ENCODE measurements at places on chromosomes 2 and 18.

GRCh38 chr2:102253140-102253752 lies 58.1 kb upstream of the IL1RL1 start:
- no peak for DNase-seq

DNA sequence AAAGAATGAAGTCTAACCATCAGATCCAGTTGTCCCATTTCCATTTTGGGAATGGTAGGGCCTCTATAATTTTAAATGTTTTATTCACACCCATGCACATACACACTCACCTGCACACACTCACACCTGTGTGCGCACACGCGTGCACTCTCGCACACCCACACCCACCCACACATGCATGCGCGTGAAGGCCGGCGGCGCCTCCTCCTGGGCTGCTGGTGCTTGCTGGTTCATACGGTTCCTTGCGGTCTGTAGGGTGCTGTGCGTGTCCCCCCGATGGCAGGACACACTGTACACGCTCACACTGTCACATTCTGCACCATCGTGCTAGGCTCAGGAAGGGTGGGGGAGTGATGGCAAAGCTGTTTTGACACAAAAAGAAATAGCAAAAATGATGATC lies 63.2 kb downstream of the TSHZ1 start:
- DNase-seq, result no peak

GRCh38 chr2:207939342-207940108 lies 85.8 kb downstream of the PLEKHM3 start:
- no peak for DNase-seq

DNA sequence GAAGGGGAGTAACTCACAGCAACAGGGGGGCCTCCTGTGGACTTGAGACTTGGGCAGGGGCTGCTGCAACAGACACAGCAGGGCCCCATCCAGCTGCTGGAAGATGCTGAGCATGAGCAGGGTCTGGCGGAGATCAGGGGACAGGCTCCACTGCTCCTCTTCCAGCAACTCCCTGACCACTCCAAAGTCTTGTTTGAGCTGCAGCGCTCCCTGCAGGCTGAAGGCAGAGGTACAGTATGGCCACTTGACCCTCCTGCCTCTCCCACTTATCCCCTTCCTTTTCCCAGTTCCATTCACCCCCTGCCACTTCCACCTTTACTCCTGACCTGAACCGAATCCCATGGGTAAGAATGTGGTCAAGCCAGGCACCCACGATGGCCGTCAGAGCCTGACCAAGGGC lies 2.4 kb upstream of the MRPL53 start:
- no peak for DNase-seq

GRCh38 chr2:171702781-171703556 lies 15.7 kb downstream of the DYNC1I2 start:
- no peak for DNase-seq

DNA sequence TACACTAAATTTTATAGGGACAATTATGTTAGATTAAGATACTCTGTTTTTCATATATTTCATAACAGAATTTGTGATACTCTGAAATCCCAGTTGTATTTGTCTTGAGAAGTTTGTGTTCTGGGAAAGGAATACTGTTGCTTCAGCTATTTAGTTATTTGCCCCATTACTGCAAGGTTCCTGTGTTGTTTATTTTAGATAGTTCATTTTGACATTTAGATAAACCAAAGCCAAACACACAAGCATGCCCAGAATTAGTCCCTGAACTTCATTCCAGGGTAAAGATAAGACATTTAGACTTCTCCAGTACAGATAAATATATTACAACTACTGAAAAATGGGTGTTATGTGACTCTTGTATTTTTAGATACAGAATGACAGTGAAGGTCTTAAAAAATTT lies 74.7 kb downstream of the BMPR2 start:
- no peak for DNase-seq

DNA sequence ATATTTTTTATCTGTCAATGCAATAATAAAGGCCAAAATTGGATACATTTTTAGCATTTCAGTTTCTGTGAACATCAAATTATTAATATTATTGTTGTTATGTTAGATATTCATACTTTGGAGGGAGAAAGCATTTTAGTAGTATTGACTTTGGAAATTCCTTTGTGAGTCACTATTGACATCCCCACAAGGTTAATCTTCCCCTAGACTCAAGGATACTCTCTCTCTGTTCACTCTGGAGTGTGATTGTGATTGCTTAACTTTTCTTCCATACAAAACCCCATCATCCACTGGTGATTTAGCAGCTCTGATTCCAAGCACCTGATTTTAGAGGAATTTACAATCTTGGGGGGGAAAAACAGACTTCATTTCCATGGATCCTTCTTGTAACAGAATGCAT lies 352.0 kb downstream of the THSD7B start:
- no peak for DNase-seq

GRCh38 chr2:66577321-66578053 lies 142.6 kb downstream of the MEIS1 start:
- no peak for DNase-seq

DNA sequence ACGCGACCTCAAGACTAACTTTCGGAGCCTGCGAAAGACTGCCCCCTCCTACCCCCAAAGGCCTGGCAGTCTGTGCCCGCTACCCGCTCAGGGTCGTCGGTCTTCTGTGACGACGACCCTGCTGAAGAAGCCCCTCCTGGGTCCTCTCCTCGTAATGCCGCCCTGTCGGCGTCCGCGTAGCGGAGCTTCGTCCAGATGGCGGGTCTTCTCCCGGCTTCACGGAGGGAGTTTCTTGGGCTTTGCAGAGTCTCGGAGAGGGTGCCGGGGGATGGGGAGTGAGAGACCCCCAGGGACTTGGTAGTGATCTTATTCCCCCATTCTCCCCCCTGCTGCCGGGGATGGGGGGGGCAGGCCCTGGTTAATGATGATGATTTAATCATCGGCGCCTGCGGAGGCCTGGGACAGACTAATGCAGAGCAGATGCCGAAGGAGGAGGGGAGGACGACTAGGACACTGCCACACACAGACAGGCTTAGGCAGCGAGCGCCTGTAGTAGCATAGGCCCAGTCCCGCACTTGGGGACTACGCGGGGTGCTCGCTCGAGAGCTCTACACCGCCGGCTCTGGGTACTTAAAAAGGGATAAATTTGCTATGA lies 528 bp upstream of the PCGF1 start:
- DNase-seq, result no peak

DNA sequence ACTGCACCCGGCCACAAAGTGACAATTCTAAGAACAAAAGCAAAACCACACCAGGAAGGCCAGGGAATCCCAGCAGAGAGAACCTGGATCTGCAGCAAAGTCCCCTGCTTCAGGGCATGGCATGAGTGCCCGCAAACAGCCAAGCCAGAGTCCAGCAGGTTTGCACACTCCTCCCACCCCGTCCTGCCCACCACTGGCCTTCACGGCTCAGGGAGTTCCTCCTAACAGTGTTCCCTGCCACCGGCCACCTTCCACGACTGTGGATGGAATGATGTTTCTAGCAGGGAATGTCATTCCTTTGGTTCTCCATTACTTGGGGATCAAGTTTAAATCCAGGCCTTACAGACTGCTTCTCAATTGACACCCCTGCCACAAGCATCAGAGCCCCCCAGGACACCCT lies 42.0 kb upstream of the B3GNT7 start:
- DNase-seq, result no peak

- no peak for DNase-seq
Measured at GRCh38 chr2:215698566-215698965, 262.7 kb upstream of the FN1 start.

GRCh38 chr18:44826418-44827259 lies 146.0 kb downstream of the SETBP1 start:
- peak; percentile 15 for DNase-seq

- DNase-seq, result no peak
Measured at GRCh38 chr2:169673106-169673505, 21.1 kb downstream of the CFAP210 start.

DNA sequence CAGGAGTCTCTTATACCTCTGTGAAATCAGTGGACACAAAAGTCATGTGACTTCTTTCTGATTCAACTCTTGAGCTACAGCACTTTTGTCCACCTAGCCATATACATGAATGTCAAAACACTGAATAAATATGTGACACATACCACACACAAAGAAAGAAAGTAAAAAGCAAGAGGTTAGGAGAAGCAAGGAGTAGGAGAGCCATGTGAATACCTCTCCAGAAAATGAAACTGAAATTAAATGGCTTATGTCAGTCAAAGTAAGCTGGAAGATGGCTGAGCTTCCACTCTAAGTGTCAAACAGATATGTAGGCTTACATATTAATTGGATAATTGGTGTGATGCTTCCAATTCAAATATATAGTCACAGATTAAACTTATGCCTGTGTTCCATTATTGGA lies 1050.5 kb downstream of the BCL11A start:
- no peak for DNase-seq

DNA sequence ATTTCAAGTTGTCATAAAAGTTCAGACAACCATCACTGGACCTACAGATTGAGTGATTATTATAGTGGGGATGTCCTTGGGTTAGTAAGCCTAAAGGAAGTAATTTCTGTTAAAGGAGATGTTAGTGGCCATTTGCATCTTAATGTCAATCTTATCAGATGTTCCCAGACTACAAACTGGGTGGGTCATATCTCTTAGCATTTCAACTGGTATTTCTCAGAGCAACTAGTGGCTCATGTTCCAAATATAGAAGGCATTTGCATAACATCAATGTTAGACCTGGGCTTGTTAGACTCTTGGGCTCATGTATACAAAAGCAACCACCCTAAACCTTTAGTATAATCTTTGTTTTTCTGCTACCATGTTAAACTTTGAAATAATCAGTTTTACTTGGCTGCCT lies 17.9 kb downstream of the PLEKHA3 start:
- no peak for DNase-seq

GRCh38 chr2:175366815-175367214 lies 185.3 kb upstream of the ATP5MC3 start:
- no peak for DNase-seq

GRCh38 chr2:30031184-30031583 lies 109.8 kb upstream of the ALK start:
- no peak for DNase-seq

DNA sequence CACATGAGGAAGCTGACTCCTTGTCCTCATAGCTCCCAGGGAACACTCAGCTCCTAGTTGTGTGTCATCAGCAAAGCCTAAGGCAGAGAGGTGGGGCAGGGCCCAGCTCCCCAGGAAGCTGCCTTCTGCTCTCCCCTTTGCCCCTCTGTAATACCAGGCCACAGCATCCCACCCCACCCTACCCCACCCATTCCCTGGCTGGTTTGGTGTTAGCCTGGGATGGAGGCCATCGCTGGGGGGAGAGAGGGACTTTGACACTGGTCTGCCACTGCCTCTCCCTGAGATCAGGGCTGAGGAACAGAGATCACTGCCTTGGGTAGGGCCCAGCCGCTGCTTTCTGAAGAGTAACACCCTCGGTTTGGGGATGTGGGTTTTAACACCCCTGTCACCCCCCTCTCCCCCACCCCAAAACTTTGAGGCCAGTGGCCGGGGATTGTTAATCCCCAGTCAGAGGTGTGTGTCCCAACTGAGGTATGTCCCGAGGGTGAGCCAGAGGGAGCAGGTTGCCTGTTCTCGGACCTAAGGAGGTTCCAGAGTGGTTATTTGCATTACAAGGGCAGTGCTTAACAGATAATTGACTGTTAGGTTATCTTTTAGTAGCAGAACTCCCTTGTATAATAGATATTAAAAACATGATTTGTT lies 41.4 kb downstream of the TET3 start:
- peak; percentile 42 for DNase-seq

DNA sequence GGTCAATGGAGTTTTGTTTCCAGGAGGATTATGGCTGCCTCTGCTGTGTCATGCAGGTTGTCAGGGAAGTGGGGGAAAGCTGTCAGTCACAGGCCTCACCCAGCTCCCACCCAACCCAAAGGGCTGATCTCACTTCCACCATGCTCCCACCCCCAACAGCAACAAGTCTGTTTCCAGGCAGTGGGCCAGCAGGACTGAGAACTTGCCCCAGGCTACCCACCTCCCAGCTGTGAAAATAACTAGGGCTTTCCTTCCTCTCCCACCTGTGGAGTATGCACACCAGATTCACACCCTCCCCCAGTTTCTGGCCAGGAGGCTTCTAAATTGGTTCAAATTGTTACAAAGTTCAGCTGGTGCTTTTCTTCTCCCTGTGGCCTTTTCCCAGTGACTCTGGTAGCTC lies 95.6 kb upstream of the ACVR1 start:
- DNase-seq, result no peak

DNA sequence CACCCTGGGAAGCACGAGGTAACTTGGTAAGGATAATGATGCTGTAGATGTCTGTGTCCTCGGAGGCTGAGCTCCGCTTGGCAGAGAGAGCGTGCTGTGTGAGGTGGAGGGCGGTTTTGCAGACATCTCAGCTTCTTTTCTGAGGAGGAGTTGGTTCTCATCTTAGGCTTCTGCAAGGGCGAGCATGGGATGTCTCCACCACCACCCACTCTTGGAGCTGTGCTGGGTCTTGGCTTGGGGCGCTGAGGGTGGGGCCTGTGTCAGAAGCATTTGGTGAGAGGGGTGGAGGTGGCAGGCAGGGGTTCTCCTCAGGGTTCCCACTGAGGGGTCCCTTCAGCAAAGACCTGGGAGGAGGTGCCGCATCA lies 9.2 kb downstream of the OXER1 start:
- DNase-seq, result no peak

DNA sequence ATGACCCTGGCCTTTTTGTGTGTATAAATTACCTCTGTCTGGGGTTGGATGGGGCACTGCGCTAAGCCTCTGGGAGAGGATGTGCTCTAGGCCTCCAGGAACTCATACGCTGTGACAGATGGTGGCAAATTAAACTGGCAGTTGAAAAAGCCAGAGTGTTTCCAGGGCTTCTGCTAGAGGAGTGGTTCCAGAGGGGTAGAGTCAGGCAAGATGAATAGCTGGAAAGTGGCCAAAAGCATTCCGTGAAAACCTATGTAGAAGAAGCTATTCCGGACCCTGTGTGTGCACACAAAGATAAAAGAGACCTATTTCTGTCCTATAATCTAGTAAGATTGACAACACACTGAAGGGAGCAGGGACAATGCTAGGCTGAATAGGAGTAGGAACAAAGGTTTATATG lies 84.8 kb downstream of the ACTR3 start:
- no peak for DNase-seq

- DNase-seq, result no peak
Measured at GRCh38 chr2:138515092-138515491, 13.5 kb downstream of the SPOPL start.
